ENCODE measurements at places on chromosomes 1 and 21. TPM values are rescaled to one million over a fixed set of nuclear protein-coding genes. Genes with fewer than 3 reads are reported as not detected.

Gene C4BPA
- not detected for total RNA-seq

Gene PRAMEF9
- not detected for total RNA-seq

Gene ANKRD34A
- under 0.01 TPM for total RNA-seq

Gene CRTC2
- total RNA-seq = 3.3 TPM

Gene CCSAP
- total RNA-seq = 3.4 TPM

Gene KIF21B
- total RNA-seq = 1.9 TPM

Gene LHX4
- total RNA-seq = not detected

All from dermis microvascular lymphatic vessel endothelial cell (primary cell).